Cardiac fibroblast (primary cell): ENCODE measurements at places on chromosomes 7 and 10.
A peak's percentile ranks its signal among the peaks of the same experiment; 100 is the strongest.

DNA sequence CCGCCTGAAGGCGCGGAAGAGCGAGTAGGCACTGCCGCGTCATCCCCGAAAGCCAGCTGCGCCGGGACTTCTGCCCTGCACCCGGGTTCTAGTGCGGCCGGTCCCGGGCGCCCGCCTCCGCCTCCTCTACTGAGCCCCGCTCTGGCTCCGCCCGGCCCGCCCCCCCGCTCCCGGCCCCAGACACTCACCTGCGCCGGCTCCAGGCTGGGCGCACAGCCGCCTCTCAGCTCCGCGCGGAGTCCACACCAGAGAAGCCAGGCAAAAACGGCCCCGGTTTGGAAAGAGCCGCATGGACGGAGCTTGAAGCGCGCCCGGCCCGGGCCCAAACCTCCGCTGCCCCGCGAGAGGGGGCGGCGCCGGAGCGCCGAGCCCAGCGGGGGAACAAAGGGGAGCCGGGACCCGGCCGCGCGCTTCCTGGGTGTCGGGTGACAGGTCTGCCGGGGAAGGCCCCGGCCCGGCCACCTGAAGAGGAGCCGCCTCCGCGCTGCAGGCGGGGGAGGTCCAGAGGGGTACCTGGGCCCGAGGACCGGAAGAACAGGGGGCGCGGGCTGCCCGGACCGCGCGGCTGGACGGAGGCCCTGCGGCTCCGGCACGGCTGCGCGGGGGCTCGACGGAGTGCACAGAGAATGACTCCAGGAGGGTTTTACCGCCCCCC is 168.2 kb downstream of the NRF1 start:
- no peak for DNase-seq

DNA sequence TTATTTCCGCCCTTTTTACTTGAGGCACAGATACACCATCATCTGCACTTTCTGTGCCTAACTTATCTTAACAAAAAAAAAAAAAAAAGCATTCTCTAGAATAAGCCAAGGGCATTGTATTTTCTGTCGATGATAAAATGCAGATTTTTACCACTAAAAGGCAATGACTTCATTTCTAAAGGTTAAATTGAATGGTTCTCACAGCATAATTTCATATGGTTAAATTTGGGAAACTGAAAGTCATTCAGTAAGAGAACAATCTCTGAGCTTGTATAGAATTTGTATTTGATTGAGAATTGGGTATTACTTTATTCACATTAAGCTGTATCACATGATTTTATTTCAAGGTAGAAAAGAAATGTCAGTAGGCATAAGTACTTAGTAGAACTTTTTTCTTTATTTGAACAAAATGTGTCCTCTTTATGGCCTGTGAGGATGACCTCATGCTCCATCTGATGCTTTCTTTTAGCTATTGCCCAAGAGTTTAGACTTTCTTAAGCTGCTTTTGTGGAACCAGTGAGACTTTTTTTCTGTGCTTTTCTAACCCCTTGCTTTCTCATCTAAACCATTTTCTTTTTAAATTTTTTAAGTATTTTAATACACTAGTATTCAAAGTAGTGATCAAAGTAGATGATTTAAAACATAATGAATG is 110.3 kb downstream of the LRRC4 start:
- DNase-seq: peak; percentile 76

GRCh38 chr10:13678101-13678843 is 91.5 kb downstream of the PRPF18 start:
- no peak for DNase-seq

DNA sequence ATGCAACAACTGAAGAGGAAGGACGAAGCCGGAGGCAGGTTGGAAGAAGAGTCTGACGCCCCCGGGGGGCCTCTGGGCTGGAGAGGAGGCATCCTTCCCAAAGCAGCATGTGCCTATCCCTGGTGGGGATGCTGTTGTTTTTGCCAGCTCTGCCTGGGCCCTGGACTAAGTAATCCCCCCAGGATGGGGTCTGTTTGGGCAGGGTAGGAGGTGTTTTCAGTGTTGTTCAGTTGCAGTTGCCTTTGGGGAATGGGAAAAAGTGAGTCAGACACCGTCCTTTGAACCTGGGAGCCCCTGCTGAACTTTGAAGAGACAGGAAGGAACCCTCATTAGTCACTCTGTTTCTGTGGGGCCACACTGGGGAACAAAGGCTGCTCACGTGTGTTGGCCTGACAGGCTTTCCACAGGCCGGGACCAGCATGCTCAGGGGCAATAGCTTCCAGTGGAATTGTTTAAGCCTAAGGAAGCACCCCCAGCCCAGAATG is 35.2 kb upstream of the GDF10 start:
- no peak for DNase-seq

GRCh38 chr7:111980725-111981124 is 225.5 kb downstream of the DOCK4 start:
- no peak for DNase-seq
